A549 treated with Hydrocortisone at 1 μM for 4 hours (cell line): ENCODE measurements at places on chromosomes 1 and 21. TPM values are rescaled to one million over a fixed set of nuclear protein-coding genes. Genes with fewer than 3 reads are reported as not detected.

The C1orf74 gene
- total RNA-seq = 1.1 to 1.9 TPM (median 1.6 TPM) in 5 replicates

The CNTN2 gene
- total RNA-seq = 0.02 to 0.05 TPM in 2 of 5 replicates, not detected in the others

The EFNA3 gene
- 9.7 to 11.7 TPM (median 11.6 TPM) in 5 replicates for total RNA-seq

The OPRD1 gene
- total RNA-seq = 0.02 to 0.07 TPM (median 0.03 TPM) in 4 of 5 replicates, not detected in the other

The SERBP1 gene
- 187 to 246 TPM (median 196 TPM) in 5 replicates for total RNA-seq

The TRNP1 gene
- 200 to 287 TPM (median 278 TPM) in 5 replicates for total RNA-seq

The IKBKE gene
- 5.5 to 7.2 TPM (median 6.5 TPM) in 5 replicates for total RNA-seq

The NUF2 gene
- total RNA-seq = 23.1 to 31.5 TPM (median 26.3 TPM) in 5 replicates

The UBAP2L gene
- 98.4 to 113 TPM (median 105 TPM) in 5 replicates for total RNA-seq

The AMY2A gene
- total RNA-seq = not detected in 5 replicates

The PRRX1 gene
- total RNA-seq = 0.02 to 0.08 TPM in 2 of 5 replicates, not detected in the others

The EDN2 gene
- total RNA-seq = 38.5 to 44.9 TPM (median 38.9 TPM) in 5 replicates

The CHI3L2 gene
- total RNA-seq = 0.25 to 1.1 TPM (median 0.44 TPM) in 5 replicates

The OR14K1 gene
- total RNA-seq = not detected in 5 replicates

The C21orf58 gene
- total RNA-seq = 4.1 to 5.5 TPM (median 4.6 TPM) in 5 replicates

The FCGR2B gene
- total RNA-seq = not detected in 5 replicates
